ENCODE measurements at places on chromosomes 11 and 22.

GRCh38 chr11:69477086-69477485 lies 4.4 kb upstream of the LINC01488 start:
- DNase-seq: no peak

GRCh38 chr11:119085437-119085847 lies 761 bp downstream of the HMBS start:
- DNase-seq: no peak

DNA sequence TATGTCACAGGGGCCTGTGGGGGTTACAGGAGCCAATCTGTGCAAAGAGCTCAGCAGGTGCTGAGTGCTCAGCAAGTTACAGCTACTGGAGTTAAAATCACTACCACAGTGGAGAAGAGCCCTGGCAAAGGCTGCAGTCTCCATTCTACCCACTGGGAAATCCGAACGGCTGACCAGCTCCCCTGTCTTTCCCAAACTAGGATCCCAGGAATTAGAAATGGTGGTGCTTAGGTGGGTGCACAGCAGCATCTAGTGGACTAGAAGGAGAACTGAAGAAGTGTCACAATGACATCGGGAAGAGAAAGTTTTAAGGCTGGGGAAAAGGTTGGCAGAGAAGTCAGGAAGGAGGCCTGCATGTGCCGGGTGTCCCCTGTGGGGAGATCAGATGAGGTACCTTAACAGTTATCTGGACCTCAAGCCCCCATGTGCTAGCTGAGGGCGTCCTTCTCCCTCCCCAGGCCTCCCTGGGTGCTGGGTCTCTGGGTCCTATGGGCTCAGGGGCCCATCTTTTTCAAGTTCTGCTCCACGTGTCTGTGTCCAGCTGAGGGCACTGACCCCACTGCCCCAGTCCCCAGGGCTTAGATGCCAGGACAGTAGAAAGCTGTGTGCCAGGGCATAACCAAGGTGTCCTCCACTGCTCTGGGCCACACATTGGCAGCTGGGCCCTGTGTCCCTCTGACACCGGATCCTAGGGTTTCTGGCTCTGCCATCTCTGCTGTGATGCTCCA lies 1.9 kb downstream of the PIWIL3 start:
- peak; percentile 75 for DNase-seq

- peak; percentile 31 for DNase-seq
These were observed 39.4 kb upstream of the RTL6 start for GRCh38 chr22:44537467-44537866.

GRCh38 chr11:4093519-4094347 lies 866 bp upstream of the RRM1 start:
- DNase-seq: peak; percentile 14

- DNase-seq: peak; percentile 92
These were observed at the start of gene SCN4B for GRCh38 chr11:118152552-118153471. Gene SCN4B, minus strand, starts transcription at chr11:118152823. Its CDS starts 150 bp downstream, at chr11:118152673.

- no peak for DNase-seq
These were observed 938.9 kb upstream of the TENM4 start for GRCh38 chr11:80379620-80380278.

DNA sequence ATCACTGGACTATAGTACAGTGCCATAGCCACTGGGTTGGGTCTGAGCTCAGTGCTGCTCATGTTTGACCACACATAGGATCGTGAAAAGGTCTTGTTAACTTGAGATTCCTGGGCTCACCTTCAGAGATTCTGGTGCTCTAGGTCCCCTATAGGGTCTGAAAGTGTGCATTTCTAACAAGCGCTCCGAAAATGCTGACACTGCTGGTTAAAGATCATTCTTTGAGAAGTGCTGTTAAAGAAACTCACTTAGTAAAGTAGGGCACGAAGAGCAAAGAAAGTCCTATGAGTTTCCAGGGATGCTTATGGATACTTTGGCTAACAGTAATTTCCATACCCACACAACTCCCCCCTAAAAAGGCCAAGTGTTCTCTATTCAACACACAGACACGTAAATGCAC lies 108.1 kb upstream of the PAX6 start:
- no peak for DNase-seq

DNA sequence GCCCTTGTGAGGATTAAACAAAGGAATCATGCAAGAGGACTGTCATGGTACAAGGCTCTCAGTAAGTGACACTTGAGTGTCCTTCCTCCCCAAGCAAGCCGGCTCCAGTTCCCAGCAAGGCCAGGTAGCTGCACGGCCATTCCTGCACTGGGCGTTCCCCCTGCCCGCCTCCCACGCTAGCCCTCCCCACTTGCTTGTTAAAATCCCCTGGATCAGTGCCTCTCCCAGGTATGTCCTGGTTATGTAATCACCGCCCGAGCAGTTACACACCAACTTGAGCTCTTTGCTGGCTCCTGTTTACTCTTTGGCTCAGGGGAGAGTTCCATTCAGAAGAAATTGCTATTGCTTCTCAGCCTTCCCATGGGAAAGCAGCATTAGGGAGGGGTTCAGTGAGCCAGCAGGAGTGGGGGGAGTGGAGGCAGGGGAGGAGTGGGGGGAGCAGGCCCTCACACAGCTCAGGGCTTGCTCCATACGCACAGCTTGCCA lies 19.4 kb upstream of the MYEOV start:
- DNase-seq: peak; percentile 57

DNA sequence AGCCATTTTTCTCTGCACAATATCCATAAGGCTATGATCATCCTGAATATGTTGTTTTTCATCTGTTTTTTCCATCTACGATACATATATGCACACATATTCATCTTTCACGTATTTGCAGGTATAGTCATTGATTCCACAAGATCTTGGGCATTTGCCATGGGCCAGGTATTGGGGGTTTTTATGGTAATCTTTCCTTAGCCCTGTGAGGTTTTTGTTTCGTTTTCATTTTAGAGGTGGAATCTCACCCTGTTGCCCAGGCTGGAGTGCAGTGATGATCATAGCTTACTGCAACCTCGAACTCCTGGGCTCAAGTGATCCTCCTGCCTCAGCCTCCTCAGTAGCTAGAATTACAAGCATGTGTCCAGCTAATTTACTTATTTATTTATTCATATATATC lies 20.0 kb downstream of the CD6 start:
- DNase-seq: no peak

Data from iPS-NIHi11 (cell line).